Fibroblast of the conjunctiva (primary cell): ENCODE measurements at places on chromosomes 6 and 20.

- no peak for DNase-seq
Measured at GRCh38 chr20:10476319-10476724, 41.2 kb downstream of the SLX4IP start.

GRCh38 chr6:108690326-108691049 lies 129.8 kb downstream of the FOXO3 start:
- DNase-seq: no peak

- no peak for DNase-seq
Measured at GRCh38 chr6:165834613-165835259, 171.7 kb upstream of the PDE10A start.

DNA sequence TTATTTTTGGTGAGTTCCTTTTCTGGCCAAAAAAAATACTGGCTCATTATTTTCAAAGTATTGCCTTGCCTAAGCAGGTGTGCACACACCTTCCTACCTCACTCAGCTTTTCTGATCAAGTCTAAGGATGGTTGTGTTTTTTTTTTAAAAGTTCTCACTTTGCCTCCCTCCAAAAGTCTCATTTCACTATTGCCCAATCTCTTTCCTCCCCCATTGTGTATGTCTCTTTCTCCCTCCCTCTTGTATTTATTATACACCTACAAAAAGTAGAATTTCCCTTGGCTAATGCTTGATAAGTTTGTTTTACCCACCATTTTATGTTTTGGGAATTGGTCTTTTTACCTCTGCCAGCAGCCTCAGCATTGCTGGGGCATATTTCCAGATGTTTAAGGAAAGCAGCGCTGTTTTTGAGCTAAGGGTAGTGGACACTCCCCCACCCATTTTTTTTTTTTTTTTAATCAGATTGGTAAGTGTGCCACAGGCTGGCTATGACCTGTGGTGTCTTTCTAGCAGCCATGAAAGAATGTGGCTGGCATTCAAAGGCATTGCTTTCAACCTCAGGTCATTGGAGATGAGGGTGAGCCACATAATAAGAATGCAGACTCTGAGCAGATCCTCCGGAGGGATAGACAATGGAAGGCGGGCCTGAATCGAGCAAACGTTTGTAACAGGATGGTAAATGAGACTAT lies 668.6 kb downstream of the UTRN start:
- no peak for DNase-seq

- no peak for DNase-seq
Measured at GRCh38 chr20:52539891-52540290, 348.3 kb upstream of the ZFP64 start.

GRCh38 chr6:135323202-135323668 lies 142.1 kb downstream of the MYB start:
- no peak for DNase-seq

DNA sequence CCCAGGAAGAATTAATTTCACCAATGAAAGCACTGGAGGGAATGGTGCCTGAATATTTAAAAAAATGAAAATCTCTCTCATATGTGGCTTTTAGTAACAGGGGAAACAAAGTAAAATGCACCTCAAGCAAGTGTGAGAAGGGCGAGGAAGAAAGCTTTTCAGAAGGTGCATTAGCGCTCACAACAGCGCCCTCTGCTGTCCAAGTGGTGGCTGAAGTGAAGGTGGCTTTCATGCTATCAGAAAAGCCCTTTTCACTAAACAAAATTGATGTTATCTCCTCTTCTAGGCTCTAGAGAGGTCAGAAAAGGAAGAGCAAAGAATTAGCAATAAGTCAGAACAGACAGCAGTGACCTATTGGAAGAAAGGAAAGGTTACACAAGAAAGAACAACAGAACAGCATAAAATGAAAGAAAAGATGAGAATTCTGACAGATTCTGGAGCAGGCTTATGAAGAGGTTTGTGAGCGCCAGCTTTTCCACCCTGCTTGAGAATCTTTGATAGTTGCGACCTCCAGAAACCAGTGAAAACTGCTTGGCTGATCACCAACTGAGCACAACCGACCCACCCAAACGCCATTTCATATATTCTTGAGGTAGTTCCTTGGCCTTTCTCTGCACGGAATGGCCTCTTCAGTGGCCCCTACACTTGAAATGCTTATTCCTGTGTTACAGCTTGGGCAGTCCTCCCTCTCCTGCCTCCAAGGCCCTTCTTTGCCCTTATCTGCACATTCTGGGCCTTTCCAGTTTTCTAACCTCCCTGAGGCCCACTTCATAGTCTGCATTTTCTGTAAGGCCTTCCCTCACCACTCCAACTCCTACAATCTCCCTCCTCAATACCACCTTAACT lies 45.3 kb downstream of the SMLR1 start:
- peak; percentile 21 for DNase-seq

DNA sequence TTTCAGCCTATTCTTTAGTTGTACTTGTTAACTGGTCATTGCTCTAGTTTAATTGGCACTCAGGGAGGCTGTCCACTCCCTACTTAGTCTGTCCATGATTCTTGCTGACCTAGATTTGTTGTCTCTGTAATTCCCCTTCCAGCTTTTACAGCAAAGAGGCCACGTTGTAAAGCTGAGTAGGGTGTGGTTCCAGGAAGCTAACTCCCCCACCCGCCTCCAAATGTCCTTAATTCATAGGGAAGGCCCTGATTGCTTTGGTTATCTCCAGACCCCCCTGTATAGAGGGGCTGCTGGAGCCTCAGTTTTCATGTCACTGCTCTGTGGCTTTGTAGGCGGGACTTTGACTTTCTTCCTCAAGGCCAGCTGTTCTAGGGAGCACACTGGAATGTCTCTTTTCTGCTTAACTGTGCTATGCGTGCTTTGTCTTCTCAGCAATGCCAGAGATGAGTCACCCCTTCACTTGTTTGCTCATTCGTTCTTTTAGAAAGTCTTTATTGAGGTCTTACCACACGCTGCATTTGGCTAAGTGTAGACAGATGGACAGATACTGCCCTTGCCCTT lies 175.1 kb upstream of the JAG1 start:
- peak; percentile 80 for DNase-seq

DNA sequence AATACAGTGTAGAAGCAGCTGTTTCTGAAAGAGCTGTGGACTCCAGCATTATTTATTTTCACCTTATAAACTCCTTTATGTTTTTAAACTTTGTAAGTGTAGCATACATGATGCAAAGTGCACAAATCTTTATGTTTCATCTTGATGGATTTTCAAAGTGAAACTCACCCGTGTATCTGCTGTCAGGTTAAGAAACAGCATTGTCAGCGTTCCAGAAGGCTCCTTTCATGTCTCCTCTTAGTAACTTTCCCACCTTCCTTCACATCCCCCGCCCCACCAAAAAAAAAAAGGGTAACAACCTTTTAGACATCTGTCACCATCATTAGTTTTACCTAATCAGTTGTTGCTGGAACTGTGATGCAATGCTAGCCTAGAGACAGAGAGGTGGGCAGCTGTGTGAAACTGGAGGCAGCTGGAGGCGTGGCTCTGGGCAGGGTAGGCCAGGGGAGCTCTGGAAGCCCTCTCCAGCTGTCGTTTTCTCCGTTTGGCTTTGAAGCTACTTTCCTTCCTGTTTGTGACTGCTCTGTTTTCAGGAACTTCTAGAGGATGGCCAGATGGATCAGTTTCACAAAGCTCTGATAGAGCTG lies 7.2 kb downstream of the ACTR5 start:
- DNase-seq: no peak

GRCh38 chr6:122647765-122648164 lies 37.6 kb downstream of the PKIB start:
- DNase-seq: no peak
